SK-N-SH (cell line): ENCODE measurements at places on chromosomes 11 and 22. TPM values are rescaled to one million over a fixed set of nuclear protein-coding genes. Genes with fewer than 3 reads are reported as not detected.

- no peak overlapping the region for H3K27ac ChIP-seq
- H3K36me3 ChIP-seq = no peaks in the 10 kb centered on the region
- H3K4me3 ChIP-seq = no peak overlapping the region
- DNase-seq = no peak
- no peaks in the 10 kb centered on the region for H3K27me3 ChIP-seq
Measured at GRCh38 chr22:19689408-19689807, 24.9 kb upstream of the SEPTIN5 start.

- no peaks in the 10 kb centered on the region for H3K27me3 ChIP-seq
- DNase-seq = no peak
- no peaks in the 10 kb centered on the region for H3K36me3 ChIP-seq
- no peak overlapping the region for H3K4me3 ChIP-seq
- H3K27ac ChIP-seq = no peak overlapping the region
- H3K4me1 ChIP-seq = no peaks in the 10 kb centered on the region
Measured at GRCh38 chr11:77519847-77520246, 46.0 kb upstream of the PAK1 start.

DNA sequence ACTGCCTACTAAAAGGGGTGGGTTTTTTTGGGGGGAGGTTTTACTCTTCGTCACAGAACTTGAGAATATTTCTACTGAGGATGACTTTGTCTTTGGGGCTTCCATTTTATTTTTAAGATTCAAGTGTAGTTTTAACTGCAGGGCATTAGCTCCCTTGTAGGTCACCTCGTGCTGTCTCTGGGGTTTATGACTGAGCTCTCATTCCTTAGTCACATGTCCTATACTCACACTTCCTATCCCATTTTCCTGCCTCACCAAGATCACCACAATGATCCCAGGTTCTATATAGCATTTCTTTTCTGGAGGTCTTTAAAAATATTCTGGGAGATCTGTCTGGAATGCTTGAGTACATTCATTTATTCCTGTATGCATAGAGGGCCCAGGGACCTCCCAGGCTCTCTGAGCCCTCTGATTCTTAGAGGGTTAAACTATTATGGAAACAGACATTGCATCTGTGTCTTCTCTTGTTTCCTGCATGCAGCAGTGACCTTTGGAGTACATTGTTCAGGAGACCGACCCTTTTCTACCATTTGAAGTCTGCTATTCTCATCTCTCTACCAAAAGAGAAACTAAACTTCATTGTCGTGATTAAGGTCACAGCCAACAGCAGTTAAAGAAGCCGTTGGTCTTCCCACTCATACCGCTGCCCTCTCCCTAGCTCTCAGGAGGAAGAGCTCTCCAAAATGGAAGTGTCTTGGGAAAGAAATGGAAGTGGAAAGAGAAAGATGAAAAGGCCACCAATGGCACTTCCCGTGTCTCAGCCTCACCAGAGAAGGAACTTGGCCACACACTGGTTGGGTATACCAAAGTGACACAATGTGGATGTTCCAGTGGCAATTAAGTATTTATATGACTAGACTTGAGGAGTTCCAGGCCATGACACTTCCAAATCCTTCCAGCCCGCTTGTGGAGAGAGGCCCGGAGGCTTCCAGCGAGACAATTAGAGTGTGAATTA, 77.5 kb downstream of the ZBTB16 start:
- H3K4me3 ChIP-seq = no peak overlapping the region
- H3K4me1 ChIP-seq = peaks cover 5% of the 10 kb centered on the region; the same call in 1 of the 2 replicates
- no peaks in the 10 kb centered on the region for H3K36me3 ChIP-seq
- H3K27me3 ChIP-seq = peaks cover 23% of the 10 kb centered on the region; the same call in 1 of the 2 replicates
- no peak overlapping the region for H3K27ac ChIP-seq

DNA sequence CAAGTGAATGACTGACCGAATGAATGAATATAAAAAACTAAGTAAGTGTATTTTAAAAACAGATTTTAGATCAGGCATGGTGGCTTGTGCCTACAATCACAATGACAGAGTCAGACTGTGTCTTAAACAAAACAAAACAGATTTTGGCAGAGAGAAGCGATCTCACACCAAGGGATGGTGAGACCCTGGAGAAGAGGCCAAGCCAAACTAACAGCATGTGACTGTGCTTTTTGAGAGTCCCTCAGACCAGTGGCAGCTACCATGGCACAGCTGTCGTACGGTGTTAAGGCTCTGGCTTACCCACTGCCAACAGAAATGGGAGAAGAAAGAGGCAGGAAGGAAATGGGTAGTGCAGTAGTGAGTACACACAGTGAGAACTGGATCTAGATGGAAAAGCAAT, 60.6 kb downstream of the SGSM3 start:
- DNase-seq = no peak
- H3K36me3 ChIP-seq = peaks cover 5% of the 10 kb centered on the region; the same call in 1 of the 2 replicates
- H3K4me1 ChIP-seq = no peaks in the 10 kb centered on the region
- no peak overlapping the region for H3K27ac ChIP-seq

GRCh38 chr11:18392434-18393321, 1.7 kb upstream of the LDHA start:
- H3K27ac ChIP-seq = no peak overlapping the region
- peaks cover 12% of the 10 kb centered on the region for H3K4me1 ChIP-seq
- no peak overlapping the region for H3K4me3 ChIP-seq
- peaks cover 14% of the 10 kb centered on the region for H3K36me3 ChIP-seq
- H3K27me3 ChIP-seq = no peaks in the 10 kb centered on the region

The APOBEC3A gene
- not detected in 2 replicates for polyA plus RNA-seq

The GGT5 gene
- 3.3 and 4.6 TPM in 2 replicates for polyA plus RNA-seq
